ENCODE measurements at places on chromosomes 2 and 18.

GRCh38 chr18:63928331-63928730 lies 20.6 kb downstream of the SERPINB10 start:
- no peak for DNase-seq

DNA sequence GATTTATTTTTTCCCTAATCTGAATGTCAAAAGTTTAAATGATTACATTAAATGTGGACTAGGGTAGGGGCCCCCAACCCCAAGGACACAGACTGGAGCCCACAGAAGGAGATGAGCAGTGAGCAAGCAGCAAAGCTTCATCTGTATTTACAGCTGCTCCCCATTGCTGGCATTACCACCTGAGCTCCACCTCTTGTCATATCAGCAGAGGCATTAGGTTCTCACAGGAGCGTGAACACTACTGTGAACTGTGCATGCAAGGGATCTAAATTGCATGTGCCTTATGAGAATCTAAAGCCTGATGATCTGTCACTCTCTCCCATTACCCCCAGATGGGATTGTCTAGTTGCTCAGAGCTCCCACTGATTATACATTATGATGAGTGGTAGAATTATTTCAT lies 3.8 kb downstream of the MOB1A start:
- DNase-seq: no peak

DNA sequence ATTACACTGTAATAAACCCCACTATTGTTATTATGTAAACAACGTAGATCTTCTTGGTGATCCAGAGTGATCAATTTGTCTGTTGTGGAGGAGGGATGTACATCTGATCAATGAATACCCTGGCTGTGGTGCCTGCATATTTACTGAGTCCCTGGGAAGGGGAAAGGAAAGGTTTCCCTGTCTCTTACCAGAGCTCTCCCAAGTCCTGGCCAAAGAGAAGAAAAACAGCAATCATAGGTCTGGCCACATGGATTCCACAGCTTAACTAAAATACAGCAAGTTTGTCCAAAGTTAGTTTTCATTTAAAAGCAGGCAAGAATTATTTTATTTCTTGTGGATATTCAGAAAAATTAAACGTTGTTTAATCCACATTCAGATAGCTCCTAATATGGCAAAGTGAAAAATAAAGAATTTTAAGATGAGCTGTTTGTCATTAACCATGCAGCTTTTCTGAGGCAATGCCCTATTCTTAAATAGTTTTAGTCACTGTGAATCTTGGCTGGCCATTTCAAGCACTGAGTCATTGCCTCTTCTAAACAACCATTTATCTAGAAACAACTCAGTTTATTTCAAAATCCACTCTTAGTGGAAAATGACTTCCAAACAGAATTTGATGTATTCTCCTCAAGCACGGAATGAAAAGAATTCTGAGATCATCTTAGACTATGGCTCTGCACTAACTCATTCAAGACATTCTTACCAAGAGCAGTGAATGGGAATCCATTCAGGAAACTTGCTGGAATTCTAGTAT lies 1004.4 kb upstream of the CDH2 start:
- no peak for DNase-seq

DNA sequence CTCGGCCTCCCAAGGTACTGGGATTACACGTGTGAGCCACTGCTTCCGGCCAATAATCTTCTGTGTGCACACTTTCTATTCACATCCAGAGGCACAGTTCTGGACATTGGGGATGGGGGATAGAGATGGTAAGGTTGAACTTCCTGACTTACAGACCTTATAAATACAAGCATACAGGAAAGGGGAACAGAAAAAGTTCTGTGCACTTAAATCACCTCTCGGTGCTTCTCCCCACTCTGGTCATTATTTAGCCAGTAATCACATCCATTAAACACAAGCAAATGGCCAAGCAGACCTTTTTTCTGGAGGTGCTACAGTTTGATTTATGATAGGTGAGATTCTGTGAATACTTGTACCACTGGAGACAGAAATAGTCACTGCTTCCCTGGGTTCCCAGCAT lies 110.6 kb downstream of the CRIM1 start:
- DNase-seq: no peak

GRCh38 chr2:217222309-217222910 lies 362.5 kb upstream of the TNP1 start:
- DNase-seq: no peak

DNA sequence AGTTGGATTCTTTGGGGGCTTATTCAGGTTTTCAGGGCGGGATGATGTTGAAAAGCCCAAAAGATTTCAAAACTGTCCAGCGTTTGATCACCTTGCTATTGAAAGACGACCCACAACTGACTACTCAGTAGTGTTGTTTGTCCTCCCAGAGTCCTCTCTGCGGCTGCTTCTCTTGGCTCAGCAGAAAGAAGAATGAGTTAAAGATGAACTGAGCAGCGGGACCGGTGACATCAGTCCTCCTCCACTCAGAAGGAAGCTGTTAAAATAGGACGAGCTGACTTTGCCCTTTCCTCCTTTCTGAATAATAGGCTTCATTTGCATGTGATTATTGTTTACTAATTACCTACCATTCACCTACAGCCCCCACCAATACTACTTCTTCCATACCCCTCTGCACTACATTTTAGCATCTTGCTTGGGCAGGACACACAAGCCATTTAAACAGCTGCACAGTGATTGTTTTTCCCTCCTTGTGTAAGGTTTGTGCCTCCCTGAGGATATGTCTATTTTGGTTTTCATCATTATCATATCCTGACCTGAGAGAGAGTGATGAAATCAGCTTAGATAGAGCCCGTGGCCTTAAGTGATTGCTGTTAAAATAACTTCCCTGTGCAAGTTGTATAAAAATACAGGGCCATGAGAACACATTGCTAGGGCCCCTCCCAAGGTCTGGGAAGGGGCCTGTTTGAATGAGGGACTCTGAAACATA lies 261.8 kb downstream of the FHOD3 start:
- no peak for DNase-seq

DNA sequence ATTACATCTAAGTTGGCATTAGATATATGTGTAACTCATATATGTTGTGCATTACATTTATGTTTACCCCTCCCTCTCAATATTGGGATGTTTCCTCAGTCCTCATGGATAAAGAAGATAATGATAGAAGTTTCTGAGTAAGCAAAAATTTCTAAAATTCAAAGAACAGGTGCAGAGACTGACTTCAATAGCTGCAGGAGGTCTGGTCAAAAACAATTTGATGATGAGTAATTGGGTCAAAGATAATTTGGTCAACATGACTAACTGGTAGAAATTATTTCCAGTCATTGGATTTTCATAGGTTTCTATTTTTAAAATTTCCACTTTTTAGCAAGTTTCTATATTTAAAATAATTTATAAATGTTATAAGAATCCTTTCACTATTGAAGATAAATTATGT lies 1130.9 kb upstream of the SLC39A10 start:
- no peak for DNase-seq

DNA sequence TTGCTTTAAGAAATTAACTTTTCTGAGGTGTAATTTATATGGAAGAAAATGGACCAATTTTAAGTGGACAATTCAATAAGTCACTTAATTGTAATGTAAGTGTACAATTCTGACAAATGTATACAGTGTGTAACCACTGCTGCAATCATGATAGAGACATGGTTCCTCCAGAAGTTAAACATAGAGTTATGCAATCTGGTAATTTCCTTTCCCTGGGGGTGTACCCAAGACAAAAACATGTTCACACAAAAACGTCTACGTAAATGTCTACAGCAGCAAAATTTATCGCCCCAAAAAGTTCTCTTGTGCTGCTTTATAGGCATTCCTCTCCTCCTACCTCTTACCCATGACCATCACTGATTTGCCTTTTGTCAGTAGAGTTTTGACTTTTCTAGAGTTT lies 141.5 kb downstream of the AQP4 start:
- no peak for DNase-seq

- DNase-seq: no peak
These were observed 99.2 kb downstream of the SOX11 start for GRCh38 chr2:5791371-5791770.

DNA sequence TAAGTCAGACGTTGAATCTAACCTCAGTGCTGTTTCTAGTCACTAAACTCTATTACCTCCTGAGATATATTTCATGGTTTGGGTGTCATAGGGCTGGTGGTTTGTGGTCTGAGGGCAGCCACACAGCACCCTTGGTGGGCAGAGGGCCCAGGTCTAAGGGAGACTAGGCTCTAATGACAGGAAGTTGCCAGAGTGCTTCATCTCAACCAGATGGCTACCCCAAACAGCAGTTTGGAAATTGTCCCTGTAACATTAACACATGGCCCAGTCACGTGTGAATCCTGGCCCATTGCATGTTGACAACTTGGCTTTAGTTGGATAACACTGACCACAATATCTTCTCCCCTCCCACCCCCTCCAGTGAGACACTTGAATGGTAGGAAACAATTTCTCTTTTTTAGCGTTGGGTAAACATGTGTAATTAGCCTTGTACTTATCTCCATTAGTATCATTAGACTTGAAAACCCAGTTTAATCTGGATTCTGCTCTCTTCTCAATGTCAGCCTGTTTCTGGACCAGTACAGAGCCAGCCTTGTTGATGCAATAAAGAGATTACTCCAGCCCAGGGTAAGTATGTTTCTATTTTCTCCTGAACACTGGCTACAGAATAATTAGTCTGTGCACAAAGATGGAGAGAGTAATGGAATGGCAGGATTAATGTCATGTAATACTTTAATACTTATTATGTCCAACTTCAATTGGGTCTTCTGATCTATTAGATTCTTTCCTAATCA lies 187.8 kb upstream of the SIX3 start:
- peak; percentile 58 for DNase-seq

- peak; percentile 3 for DNase-seq
These were observed 350.6 kb upstream of the VRK2 start for GRCh38 chr2:57696016-57696415.

- DNase-seq: no peak
These were observed 111.1 kb downstream of the FHOD3 start for GRCh38 chr18:36408606-36409005.

- no peak for DNase-seq
These were observed 3.3 kb upstream of the ANKRD39 start for GRCh38 chr2:96861074-96861473.

GRCh38 chr2:40202798-40203400 lies 249.0 kb downstream of the SLC8A1 start:
- DNase-seq: no peak

DNA sequence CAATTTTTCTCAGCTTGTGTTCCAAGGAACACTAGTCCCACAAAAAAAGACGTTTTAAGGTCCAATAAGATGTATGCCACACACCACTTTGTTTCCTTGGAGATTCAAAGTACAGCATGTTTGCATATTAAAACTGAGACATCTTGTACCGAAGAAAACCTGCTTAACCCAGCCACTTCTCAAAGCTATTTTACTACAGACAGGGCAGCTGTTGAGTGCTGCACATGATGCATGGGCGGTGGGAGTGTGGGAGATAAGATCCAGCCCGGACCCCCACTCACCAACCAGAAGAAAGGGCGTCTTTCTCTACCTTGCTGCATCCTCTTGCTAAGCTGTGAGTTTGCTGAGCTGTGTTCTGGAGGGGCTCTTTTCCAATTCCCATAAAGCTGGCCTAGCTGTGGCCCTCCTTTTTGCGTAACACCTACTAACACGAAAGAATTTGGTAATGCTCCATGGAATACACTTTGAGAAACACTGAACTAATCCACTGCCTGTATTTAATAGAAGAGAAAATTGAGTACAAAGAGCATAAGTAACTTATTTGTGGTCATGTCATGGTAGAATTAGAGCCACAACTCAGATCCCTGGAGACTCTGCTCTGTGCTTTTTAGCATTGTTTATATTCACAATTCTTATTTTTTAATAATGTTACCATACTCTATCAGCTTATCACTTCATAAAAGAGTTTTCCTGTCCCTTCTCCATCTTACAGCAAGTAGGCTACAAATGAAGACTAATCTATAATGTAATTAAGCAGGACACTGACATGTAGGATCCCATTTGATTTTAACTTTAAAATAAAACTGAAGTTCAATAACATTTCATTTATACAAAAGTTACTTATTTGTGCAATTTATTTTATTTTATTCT lies 90.0 kb downstream of the PLEKHM3 start:
- no peak for DNase-seq

DNA sequence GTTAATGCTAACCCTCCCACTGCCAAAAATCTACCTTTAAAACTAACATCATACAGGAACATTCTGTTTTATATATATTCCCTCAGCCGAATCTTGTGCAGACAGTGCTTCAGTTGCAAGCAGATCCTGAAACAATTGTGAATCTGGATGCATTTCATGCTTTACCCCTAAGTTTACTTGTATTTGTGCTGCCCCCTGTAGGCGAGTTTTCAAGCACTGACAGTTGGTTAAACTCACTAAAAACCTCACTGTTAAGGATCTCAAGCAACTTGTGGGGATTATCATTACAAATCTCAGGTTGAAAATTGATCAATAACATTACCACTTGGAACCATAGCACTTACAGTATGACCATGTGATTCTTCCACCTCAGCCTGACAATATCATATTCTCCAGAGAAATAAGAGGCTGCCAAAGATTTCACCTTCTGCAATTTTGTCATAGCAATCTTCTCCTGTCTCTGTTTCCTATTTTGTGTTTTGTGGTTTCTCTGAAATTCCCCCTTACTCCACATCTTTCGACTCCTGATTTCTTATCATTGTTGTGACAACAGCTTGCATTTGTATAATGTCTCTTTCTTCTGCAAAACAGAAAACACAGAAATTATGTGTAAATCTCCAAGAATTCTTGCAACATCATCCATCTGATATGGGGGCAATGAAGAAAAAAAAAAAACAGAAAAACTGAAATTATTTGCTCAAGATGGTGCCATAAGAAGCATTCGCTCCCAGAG lies 354.6 kb upstream of the SETBP1 start:
- peak; percentile 42 for DNase-seq

GRCh38 chr2:11743846-11744553 lies 2.4 kb upstream of the LPIN1 start:
- DNase-seq: peak; percentile 94

DNA sequence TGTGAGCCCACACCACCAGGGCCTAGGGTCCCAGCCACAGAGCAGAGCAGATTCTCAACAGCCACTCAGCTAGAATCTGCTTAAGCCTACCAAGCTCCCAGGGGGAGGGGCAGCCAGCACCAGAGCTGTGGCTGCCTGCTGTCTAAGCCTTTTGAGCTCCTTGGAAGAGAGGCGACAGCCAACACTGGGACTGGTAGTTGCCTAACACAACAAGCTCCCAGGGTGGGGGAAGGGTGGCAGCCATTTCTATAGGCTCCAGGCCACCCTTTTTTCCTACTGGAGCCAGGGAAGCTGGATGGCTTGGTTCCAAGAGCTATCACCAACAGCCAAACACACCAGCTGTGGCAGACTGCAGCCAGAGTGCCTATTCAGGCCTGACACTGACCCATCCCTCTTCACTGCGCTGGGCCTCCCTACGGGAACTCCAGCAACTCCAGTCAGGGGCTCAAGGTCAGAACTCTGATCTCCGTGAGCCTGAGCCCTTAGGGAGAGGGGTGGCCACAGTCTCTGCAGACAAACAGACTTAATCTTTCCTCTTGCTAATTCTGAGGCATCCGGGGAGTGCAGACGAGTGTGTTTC lies 1824.3 kb upstream of the CELF4 start:
- no peak for DNase-seq

DNA sequence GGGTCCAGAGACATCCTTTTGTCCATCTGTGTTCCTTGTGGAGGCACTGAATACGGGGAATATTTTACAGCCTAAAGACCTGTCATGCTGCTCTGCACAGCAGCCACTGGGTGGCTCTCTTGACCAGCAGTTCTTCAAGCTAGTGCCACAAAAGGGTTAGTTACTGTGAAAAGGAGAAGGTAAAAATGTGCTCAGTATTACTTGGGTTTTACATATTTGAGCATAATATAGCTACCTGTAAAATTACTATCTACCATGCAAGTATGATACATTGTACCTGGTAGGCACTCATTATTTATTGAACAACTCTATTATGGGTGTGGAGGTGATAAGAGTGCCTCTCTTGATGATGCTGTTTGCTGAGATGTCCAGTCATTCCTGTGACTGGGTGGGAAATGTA lies 23.6 kb downstream of the FZD5 start:
- peak; percentile 64 for DNase-seq

- DNase-seq: no peak
These were observed 39.5 kb downstream of the METTL8 start for GRCh38 chr2:171394164-171394740.

Data from SK-N-SH (cell line).